ENCODE measurements at places on chromosomes 12 and 14. TPM values are rescaled to one million over a fixed set of nuclear protein-coding genes. Genes with fewer than 3 reads are reported as not detected.

Gene ETFBKMT
- 2.4 TPM for total RNA-seq

Gene RAB15
- total RNA-seq: 4.3 TPM

Gene SLC10A1
- not detected for total RNA-seq

Gene KLHDC1
- 4.3 TPM for total RNA-seq

Gene SCN8A
- total RNA-seq: 0.54 TPM

Gene KNTC1
- total RNA-seq: 24.8 TPM

Gene FAM181A
- total RNA-seq: not detected

DNA sequence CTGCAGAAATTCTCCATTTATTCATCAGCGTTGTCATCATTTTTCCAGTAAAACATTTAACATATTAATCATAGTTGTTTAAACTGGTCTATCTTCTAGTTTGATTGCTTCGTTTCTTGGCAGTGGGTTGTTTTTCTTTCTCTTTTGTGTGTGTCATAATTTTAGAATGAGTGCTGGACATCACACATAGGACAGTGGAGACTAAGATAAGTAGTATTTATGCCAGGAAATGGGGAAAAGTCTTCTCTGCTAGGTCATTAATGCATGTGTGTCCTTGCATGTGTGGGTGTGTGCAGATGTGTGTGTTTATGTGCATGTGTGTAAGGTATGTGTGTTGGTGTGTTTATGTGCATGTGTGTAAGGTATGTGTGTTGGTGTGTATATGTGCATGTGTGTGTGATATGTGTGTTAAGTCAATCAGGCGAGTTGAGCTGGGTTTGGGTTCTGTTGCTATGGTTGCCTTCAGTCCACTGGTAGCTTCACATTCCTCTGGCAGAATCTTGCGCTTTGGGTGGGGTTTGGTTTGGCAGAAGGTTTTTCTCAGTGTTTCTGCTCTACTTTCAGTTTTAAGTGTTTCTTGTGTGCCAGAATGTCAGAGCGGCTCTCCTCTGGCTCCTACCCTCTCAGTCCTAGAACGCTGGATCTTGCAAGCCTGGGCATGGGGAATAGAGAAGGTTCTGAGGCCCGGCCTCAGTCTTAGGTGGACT is 7.8 kb upstream of the ADGRD1 start:
- no peak for DNase-seq

- DNase-seq: no peak
Observed at GRCh38 chr14:96888593-96888992, 91.4 kb downstream of the VRK1 start.

DNA sequence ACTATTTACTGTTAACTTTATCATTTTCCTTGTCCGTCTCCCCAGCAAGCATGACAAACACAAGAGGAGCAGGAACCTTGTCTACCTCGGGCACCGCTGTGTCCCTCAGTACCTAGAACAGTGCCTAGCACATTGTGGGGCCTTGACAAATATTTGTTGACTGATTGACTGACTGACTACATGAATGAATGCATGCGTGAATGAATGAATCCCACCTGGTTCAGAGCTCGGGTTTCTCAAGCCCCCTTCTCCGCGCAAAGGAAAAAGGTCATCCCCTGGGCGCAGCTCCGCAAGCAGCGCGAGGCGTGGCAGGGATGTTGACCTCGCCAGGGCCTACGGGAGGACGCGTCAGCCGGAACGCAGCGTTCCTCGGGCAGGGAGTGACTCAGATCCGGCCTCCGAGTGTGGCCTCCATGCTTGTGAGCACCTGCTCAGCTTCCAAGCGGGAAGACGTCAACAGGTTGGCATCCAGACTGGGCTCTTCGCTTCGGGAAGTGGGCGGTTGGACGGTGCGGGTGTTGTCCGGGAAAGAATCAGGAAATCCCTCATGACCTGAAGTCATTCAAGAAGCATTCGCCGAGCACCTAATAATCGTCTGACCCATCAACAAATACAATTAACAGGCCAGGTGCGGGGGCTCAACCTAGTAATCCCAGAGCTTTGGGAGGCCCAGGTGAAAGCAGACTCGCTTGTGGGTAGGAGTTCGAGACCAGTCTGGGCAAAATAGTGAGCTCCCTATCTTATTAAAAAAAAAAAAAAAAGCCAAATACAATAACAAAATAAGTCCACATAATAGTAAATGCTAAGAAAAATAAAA is 13.9 kb upstream of the UBC start:
- no peak for DNase-seq

GRCh38 chr12:1760566-1761382 is 59.6 kb upstream of the LRTM2 start:
- no peak for DNase-seq

DNA sequence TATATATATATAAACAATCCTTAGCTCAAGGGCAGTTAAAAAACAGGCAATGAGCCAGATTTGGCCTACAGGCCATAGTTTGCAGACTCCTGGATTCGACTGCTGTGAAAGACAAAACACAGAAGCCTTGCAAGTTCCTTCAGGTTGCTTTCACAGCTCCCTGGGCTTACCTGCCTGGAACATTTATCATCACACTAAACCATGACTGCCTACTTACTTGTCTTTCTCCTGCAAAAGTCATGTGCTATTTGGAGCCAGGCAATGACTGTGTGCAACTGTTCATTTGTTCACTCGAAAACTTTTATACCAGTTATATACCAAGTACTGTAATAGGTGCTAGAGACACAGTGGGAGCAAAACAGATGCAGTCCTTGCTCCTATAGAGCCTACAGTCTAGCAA is 2.2 kb upstream of the RPS6KA5 start:
- DNase-seq: no peak

DNA sequence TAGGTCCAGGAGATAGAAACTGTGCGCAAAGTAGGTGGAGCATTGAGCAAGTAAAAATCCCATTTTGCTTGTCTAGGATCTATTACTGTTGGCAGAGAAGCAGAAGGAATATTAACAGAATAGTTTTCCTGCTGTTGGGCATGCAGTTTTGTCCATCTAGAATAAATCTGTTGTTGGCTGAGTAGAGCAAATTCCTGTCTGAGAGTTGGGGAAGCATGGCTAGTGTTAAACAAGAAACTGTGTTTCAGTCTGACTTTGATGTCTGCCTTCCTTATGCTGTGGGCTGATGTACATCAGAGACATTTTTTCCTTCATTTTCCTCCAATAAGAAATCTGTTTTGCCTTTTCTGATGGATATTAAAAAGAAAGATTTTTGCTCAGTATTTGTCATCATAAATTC is 98.2 kb downstream of the RAD52 start:
- no peak for DNase-seq

GRCh38 chr12:966724-967123 is 17.2 kb upstream of the RAD52 start:
- DNase-seq: no peak

GRCh38 chr12:68883151-68883550 is 49.8 kb downstream of the CPM start:
- no peak for DNase-seq

GRCh38 chr14:101721951-101722661 is 39.4 kb upstream of the PPP2R5C start:
- DNase-seq: peak; percentile 80

- no peak for DNase-seq
Observed at GRCh38 chr12:124030008-124030407, 57.0 kb downstream of the ZNF664 start.

GRCh38 chr14:54909817-54910558 is 7.4 kb upstream of the GCH1 start:
- DNase-seq: no peak

DNA sequence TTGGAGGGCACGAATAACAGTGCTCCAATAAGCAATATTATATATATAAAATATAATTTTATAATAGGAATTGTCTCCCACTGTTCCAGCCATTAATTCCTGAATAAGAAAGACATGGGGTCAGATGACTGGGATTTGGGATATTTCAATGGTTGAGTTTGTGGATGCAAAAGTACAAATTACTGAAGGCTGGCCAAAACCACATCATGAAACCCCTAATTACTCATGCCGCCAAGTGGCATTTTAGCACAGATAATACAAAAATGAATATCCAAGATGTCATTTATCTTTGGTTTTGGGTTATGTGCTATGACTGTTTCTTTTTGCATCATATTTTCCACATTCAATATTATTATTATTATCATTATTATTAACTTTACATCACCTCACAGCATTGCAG is 261.4 kb upstream of the TBX3 start:
- DNase-seq: no peak

GRCh38 chr12:8449355-8449859 is 6.4 kb upstream of the CLEC6A start:
- no peak for DNase-seq

DNA sequence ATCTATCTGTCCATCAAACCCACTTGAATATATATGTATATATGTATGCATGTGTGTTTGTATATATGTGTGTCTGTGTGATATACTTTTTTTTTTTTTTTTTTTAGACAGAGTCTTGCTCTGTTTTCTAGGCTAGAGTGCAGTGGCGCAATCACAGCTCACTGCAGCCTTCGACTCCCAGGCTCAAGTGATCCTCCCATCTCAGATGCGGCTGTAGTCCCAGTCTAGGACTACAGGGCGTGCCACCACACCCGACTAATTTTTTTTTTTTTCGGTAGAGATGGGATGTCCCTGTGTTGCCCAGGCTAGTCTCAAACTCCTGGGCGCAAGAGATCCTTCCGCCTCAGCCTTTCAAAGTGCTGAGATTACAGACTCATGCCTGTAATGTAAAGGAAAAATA is 13.0 kb upstream of the APOBEC1 start:
- no peak for DNase-seq

DNA sequence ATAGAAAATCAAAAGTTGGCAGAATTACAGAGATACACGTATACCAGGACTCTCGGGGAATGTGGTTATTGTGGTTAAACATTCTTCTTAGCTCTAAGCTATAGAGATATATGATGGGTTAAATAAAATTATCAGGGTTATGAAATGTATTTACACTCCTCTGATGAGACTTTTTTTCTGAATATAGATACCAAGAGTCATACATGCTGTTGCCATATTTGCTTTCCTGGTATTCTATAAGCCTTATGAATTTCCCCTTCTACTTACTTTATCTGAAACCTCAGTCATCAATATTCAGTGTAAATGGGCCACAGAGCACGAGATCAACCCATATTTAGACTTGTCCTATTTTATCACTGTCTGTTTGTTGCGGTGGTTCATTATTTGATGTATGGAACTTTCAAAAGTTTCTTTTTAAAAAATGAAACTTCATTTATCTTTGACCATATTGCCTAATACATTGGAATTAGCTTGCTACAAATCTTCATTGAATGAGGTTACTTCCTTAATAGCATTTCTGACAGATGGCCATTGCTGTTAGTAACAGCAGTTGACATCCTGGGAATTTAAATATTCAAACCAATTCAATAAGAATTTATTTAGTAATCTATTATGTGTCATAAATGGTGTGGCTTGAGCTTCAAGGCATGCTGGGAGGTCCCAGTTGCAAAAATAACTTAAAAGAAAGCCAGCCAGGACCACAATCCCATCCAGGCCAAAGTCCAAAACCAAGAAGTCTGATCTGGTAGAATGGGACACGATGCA is 393.5 kb downstream of the PCNX1 start:
- DNase-seq: no peak

GRCh38 chr12:129571901-129572494 is 331.8 kb downstream of the TMEM132D start:
- no peak for DNase-seq

DNA sequence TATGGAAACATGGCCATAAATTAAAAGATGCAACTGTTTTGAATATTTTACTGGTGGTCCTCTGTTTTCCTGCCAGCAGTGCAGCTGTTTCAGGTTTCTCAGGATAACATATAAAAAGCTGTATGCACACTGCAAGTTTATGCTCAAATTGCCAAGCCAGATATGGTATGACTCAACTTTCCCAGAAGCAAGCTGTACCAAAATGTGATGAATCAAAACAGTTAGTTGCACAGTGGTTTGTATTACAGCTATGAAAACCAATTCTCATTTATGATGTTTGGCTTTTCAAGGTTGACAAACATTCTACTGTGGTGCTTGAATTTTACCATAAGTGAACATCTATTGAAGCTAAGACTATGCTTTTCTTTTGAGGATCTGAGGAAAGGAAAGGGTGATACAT is 15.5 kb downstream of the TRMT5 start:
- DNase-seq: no peak

- no peak for DNase-seq
Observed at GRCh38 chr14:29240066-29240465, 473.5 kb downstream of the FOXG1 start.

DNA sequence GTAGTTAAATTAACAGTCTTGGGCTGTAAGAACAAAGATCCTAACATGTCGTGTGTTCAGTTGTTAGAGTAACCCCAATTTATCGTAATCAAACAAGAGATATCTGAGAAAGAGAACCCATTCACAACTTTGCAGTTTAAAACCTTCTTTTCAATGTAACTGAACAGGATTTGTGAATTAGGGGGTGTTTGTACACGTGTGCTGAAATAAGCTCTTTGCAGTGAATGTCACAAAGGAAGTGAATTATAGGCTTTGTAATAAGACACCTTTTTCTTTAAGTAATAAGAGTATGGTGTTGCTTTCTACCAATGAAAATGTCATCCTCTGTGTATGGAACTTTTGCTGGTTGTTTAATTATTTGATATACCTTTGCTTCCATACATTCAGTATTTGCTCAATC is 114.0 kb downstream of the ALX1 start:
- DNase-seq: no peak

All from hematopoietic multipotent progenitor cell (in vitro differentiated cells).